HCT116 (cell line): ENCODE measurements at places on chromosomes 2 and 18. TPM values are rescaled to one million over a fixed set of nuclear protein-coding genes. Genes with fewer than 3 reads are reported as not detected.

The SMARCAL1 gene
- total RNA-seq, result 18.0 TPM

The COMMD1 gene
- total RNA-seq, result 16.1 TPM

The VWA3B gene
- 0.47 TPM for total RNA-seq

The DTNA gene
- total RNA-seq, result 9.6 TPM

The CRYGC gene
- not detected for total RNA-seq

The C2orf78 gene
- 1.5 TPM for total RNA-seq

The SRD5A2 gene
- not detected for total RNA-seq

The KCNG2 gene
- not detected for total RNA-seq

The TANC1 gene
- total RNA-seq, result 15.1 TPM

The SKOR2 gene
- total RNA-seq, result not detected

The RPRM gene
- not detected for total RNA-seq

The MROH2A gene
- total RNA-seq, result not detected

DNA sequence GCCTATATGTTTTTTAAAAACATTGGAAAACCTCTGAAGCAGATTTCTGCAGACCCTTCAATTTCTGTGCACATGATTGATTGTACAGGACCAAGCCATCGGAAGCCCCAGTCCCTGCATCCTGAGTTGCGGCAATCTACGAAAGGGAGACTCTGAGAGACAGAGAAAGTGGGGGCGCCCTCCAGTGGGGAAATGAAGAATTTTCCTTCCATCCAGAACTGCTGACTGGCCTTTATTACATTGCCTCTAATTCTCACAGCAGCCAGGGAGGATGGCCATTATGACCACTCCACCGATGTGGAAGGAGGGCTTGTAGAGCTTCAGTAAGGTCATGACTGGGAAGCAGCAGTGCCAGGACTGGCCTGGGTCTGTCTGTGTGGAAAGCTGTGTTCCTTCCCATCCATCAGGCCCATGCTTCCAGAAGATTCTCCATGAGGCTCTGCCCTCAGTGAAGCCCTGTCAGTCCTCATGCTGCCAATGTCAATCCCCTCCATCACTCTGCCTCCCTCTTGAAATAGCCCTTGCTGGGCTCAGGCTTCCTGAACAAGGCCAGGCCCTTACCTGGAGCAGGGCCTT, 20.0 kb upstream of the RESP18 start:
- peaks cover 3% of the 10 kb centered on the region; the same call in 1 of the 2 replicates for H3K27me3 ChIP-seq
- no peak overlapping the region for H3K27ac ChIP-seq
- no peak overlapping the region for H3K4me3 ChIP-seq
- H3K4me1 ChIP-seq, result no peaks in the 10 kb centered on the region

- H3K4me1 ChIP-seq, result no peaks in the 10 kb centered on the region
- H3K27me3 ChIP-seq, result no peaks in the 10 kb centered on the region
- DNase-seq, result no peak
- no peak overlapping the region for H3K4me3 ChIP-seq
These were observed 177.9 kb downstream of the LRRTM1 start for GRCh38 chr2:80126596-80127189.

- H3K36me3 ChIP-seq, result no peaks in the 10 kb centered on the region
- H3K27me3 ChIP-seq, result no peaks in the 10 kb centered on the region; the same call in 1 of the 2 replicates
- H3K27ac ChIP-seq, result no peak overlapping the region
- no peak for DNase-seq
- H3K4me1 ChIP-seq, result no peaks in the 10 kb centered on the region
- no peak overlapping the region for H3K4me3 ChIP-seq
These were observed 353.6 kb upstream of the ID2 start for GRCh38 chr2:8328217-8328616.

DNA sequence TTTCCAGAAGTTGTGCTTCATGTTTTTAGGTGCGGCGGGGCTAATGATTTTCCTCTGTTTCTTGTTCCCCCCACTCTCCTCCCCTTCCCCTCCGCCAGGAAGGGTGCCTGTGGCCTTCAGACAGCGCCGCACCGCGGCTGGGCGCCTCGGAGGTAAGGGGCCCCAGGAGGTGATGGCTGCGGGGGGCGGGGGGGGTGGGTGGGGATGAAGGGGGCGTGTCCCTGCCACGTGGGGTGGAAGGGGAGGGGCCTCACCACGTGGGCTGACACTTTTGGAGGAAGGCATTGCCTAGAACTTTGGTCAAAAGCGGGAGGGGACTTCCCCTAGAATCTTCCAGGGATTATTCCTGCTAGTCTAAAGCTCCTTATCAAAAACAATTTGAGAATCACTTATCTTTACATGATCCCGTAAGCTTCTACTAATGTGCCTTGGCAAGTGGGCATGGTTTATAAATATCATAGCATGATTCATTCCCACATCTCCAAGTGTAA, 83.1 kb downstream of the FAM210A start:
- H3K4me1 ChIP-seq, result no peaks in the 10 kb centered on the region
- H3K36me3 ChIP-seq, result no peaks in the 10 kb centered on the region
- H3K27me3 ChIP-seq, result no peaks in the 10 kb centered on the region
- DNase-seq, result no peak
- no peak overlapping the region for H3K4me3 ChIP-seq
- no peak overlapping the region for H3K27ac ChIP-seq

- no peaks in the 10 kb centered on the region for H3K36me3 ChIP-seq
- H3K27me3 ChIP-seq, result no peaks in the 10 kb centered on the region
- no peak overlapping the region for H3K27ac ChIP-seq
- DNase-seq, result no peak
- H3K4me1 ChIP-seq, result no peaks in the 10 kb centered on the region
These were observed 4.3 kb upstream of the ADI1 start for GRCh38 chr2:3523551-3524041.

DNA sequence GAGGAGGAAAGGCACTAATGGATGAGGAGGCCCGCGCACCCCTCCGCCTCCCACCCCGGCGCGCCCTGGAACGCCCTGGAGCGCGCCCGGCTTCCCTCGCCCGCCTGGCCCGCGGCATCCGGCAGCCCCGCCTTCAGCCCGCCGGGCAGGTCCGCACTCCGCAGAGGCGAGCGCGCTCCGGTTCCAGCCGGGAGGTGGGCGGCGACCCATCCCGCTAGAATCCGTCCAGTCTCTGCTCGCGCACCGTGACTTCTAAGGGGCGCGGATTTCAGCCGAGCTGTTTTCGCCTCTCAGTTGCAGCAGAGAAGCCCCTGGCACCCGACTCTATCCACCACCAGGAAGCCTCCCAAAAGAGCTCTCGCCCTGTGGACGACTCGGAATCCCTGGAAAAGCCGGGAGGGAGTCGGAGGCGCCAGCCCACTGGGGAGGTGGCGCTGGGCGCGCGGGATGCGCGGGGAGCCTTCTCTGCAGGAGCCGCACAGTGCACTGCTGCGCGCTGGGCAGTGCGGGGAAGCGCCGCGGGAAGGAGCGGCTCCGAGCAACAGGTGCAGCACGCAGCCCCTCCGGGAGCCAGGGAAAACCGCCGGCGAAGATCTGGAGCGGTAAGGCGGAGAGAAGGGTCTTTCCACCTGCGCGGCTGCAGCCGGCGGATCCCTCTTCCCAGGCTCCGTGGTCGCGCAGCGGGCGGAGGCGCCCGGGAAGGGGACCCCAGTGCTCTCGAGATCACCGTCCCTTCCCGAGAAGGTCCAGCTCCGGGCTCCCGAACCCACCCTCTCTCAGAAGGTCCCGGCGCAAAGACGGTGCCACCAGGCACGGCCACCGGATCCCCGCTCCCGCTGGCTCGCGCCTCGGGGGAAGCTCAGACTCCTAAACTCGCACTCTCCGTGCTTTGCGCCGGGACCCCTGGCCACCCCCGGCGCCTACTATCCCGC, at the start of gene GALR1:
Gene GALR1, plus strand, starts transcription at position 280 of the 932 bp plus-strand sequence. CDS start 701 bp downstream, outside the sequence.
- no peak within 1 kb of the TSS for H3K27ac ChIP-seq
- DNase-seq, result no peak
- no peaks in the 10 kb centered on the region for H3K27me3 ChIP-seq
- H3K36me3 ChIP-seq, result no peaks in the 10 kb centered on the region

GRCh38 chr2:146984014-146984413, 860.8 kb upstream of the ACVR2A start:
- no peak overlapping the region for H3K4me3 ChIP-seq
- H3K4me1 ChIP-seq, result no peaks in the 10 kb centered on the region
- no peaks in the 10 kb centered on the region for H3K27me3 ChIP-seq
- H3K27ac ChIP-seq, result no peak overlapping the region
- DNase-seq, result no peak

DNA sequence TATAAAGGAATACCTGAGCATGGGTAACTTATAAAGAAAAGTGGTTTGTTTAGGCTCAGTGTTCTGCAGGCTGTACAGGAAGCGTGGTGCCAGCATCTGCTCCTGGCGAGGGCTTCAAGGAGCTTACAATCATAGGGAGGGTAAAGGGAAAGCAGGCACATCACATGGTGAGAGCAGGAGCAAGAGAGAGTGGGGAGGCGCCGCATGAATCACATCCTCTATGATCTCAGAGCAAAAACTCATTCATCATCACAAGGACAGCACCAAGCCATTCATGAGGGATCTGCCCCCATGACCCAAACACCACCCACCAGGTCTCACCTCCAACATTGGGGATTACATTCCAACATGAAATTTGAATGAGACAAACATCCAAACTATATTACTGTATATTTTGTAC, 32.5 kb downstream of the R3HDM1 start:
- peaks cover 21% of the 10 kb centered on the region for H3K4me1 ChIP-seq
- DNase-seq, result no peak
- no peak overlapping the region for H3K4me3 ChIP-seq
- no peak overlapping the region for H3K27ac ChIP-seq
- H3K36me3 ChIP-seq, result no peaks in the 10 kb centered on the region

DNA sequence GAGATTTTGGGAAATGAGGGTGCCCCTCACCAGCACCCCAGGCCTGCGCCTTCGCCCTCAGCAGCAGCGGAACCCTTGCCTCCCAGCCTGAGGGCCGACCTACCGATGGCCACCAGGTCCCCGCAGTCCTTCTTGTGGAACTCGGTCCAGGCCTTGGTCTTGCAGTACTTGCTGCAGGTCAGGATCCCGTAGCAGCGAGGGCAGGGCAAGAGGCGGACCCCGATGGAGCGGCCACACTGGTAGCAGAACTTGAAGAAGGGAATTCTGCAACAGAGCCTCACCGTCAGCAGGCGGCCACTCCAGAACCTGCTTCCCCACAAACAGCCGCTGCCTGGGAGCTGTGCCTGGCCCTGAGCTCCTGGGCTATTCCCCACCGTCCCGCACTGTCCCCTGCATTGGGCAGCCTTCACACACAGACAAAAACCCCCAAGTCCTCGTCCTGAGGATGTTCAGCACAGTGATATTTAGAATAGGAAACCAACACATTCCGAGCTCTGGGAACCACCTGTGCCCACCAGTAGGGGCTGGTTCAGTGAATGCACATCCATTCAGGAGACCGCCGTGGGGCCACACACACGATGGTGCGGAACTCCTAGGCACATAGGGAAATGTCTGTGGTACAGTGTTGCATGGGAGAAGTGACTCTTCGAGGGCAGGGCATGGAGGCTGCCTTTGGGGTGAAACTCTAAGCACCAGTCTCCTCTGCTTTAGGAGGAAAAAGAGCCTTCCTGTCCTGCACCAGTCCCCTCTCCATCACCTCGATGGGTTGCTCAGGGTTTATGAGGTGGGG, 45.6 kb downstream of the GPC1 start:
- no peak for DNase-seq
- H3K27ac ChIP-seq, result no peak overlapping the region

DNA sequence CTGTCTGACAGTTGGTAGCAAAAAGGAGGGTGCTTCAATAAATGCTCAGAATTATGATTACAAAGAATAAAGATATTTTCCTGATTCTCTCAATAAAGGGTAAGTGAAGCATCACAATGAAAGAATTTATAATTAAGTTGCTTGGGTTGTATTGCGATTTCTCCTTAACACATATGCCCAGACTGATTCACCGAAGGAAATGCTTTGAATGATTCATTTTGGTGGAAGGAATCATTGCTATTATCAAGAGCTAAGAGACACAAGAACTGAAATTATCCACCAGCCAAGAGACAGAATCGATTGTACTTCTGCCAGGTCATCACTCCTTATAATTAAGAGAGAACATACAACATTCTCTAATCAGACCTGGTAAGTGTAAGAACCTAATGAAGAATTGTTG, 301.4 kb downstream of the NR4A2 start:
- H3K27me3 ChIP-seq, result no peaks in the 10 kb centered on the region
- H3K4me1 ChIP-seq, result no peaks in the 10 kb centered on the region
- no peak overlapping the region for H3K4me3 ChIP-seq
- H3K27ac ChIP-seq, result no peak overlapping the region

DNA sequence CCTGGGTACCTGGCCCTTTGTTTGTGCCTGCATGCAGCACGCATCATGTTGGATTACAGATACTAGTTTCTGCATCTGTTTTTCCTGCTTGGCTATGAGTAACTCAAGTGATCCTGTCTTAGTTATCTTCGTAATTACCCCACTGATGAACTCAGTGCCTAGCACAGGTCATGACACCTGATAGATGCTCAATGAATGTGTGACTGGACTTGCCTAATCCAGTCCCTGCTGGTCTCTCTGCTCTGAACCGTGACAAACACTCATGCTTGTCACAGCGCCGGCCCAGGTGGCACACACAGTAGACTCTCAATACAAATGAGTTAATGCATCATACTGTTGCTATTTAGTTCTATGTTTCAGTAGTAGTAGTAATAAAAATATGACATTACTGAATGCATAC, 31.2 kb upstream of the NTSR2 start:
- H3K27me3 ChIP-seq, result no peaks in the 10 kb centered on the region
- no peak overlapping the region for H3K4me3 ChIP-seq
- H3K27ac ChIP-seq, result no peak overlapping the region
- DNase-seq, result no peak
- H3K4me1 ChIP-seq, result peaks cover 4% of the 10 kb centered on the region; the same call in 1 of the 2 replicates

DNA sequence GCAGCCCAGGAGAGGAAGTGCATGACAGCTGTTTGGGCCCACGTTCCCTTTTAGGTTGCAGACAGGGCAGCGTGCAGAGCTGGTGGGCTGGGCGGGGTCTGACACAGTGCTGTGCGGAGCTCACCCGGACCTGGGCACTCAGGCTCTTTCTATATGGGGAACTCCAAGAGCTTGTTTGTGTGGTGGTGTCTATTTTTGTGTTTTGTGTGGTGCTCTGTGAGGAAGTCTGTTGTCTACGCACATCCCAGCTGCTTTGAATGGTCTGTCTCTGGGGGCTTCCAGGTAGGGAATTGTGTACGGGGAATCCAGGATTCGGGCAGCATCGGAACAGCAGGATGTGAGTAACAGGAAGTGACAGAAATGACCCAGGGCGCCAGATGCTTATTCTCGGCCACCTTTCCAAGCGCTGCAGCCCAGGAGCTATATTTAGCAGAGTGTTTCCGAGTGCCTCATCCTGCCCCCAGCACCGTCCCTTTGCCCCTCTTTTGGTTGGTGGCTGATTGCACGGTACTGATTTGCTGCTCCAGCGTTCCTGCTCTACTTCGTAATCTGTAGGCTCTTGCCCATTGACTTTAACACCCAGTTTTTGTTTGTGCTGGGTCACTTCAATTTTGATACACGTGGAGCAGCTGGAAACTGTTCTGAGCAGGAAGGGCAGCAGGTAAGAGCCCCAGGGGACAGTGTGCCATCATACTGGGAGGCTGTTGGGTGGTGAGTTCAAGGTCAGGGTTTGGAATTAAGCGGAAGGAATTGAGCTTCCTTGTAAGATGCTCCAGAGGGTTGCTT, 64.7 kb downstream of the DGKD start:
- H3K27ac ChIP-seq, result peak overlapping the region; percentile 77
- peaks cover 6% of the 10 kb centered on the region; the same call in 1 of the 2 replicates for H3K36me3 ChIP-seq
- H3K4me1 ChIP-seq, result peaks cover 98% of the 10 kb centered on the region
- H3K27me3 ChIP-seq, result no peaks in the 10 kb centered on the region
- peak; percentile 37 for DNase-seq
